Activated naive CD8-positive, alpha-beta T cell treated with anti-CD3 and anti-CD28 coated beads, Interleukin-2, amount 10 ng/mL, durations not matched to agents 7 days and 5 days (primary cell): ENCODE measurements at places on chromosomes 2 and 18.

- no peak for DNase-seq
Measured at GRCh38 chr2:113240915-113241911, 37.5 kb downstream of the PAX8 start.

DNA sequence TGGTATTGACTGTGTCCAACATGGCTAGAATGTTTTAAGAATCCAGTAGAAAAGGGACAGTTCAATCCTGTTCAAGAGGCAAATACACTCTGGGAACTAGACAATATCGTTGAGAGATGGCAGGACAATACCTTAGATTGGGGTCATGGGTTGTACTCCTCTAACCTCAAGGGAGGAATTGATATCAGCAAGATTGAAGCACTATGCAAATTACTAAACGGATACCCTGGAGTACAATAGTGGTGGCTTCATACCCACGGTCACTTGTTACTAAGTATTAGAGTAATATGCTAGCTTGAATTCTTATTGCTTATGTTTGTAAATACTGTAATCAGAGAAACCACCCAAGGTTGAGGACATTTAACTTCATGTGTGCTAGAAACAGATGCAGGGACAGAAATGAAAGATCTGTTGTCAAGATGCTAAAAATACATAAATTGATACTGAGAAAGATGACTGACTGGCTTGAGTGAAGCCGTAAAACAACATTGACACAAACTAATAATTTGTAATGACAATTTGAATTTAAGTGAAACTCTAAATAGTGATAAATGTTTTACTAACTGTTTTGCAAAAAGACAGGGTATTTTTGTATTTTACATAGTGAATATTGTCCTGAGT, 73.3 kb downstream of the KCNJ3 start:
- no peak for DNase-seq

GRCh38 chr18:8933714-8934284, 168.7 kb upstream of the NDUFV2 start:
- DNase-seq = no peak

DNA sequence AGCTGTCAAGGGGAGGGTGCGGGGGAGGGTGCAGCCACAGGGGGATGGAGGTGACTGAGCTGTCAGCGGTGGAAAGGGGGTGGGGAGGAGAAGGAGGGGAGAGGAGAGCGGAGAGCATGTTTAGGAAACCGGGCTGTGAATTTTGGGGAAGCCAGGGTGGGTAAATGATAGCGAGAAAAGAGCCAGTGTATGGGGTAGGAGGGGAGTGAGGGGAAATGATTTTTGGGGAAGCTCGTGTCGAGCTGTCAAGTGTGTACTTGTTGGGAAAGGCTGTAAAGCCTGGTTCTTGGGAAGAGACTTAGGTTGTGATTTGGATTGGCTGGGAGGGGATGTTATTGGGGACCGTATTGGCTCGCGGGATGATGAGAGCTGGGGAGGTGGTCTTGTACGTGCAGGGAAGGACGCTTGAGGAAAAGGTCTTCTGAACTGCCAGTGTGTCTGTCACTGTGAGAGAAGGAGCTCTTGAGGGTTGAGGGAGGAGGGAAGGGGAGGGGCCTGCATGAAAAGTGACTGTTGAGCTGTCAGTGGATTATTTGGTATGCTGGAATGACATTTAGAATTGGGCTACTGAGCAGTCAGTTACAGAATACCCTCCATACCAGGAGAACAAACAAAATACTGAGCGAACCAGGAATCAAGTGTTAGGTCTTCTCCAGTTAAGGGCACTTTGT, 1.0 kb downstream of the UBR3 start:
- DNase-seq = peak; percentile 38

DNA sequence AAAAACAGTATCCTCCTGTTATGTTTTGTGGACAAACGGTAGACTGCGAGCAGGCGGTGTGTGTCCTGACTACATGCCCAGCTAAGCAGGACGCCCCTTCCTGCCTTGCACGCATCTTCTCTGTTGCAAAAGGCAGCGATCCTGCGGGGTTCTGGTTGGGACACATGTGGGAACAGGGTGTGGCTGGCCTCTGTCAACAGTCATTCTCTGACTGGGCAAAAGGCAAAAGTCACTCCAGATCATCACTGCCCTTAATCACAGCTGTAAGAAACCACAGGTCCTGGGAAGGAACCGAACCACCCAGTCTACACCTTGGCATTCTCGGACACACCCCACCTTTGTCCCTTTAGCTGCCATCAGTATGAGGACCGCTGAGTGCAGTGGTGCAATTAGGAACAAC, 44.3 kb upstream of the TMEM87B start:
- no peak for DNase-seq

DNA sequence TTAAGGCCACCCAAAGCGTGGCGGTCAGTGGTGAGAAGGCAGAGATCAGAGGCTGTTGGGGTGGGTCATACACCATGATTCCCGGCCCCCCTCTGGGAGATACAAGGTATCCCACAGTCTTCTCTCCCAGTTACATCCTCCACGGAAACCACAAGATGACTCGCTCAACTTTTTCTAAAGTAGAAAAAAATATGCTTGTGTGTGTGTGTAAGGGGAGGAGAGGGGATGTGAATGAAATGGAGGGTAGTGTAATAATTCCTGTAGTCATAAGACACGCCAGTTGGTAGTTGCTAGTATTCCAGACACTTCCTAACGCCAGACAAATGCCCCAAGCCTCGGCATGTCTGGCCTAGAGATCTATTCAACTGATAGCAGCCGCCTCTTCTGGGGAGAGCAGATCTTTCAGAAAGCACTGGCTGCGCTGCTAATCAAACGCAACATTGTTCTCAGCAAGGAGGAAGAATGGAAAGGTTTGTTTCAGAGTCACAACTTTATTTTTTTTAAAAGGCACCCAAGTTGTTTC, 143.5 kb downstream of the TGIF1 start:
- no peak for DNase-seq

DNA sequence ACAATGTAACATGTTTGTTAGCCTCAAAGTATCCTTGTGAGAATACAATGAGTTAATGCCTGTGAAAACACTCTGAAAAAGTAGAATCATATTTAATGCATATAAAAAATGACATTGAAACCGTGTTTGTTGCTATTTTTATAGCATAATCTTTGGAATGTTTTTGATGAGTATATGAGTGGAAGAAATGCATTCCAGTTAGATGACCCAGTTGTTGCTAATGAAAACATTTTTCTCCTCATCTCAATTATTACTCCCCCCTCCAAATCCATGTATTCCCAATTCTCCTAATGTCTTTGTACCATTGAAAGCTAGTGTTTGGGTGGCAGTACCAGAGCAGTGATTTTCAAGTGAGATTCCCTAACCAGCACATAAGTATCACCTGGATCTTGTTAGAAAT, 67.1 kb upstream of the DSEL start:
- no peak for DNase-seq

GRCh38 chr18:63834471-63835113, 52.9 kb upstream of the SERPINB2 start:
- no peak for DNase-seq

- DNase-seq = no peak
Measured at GRCh38 chr18:58755304-58756010, 84.2 kb downstream of the MALT1 start.

GRCh38 chr2:20611077-20611843, 39.6 kb downstream of the HS1BP3 start:
- DNase-seq = no peak

GRCh38 chr2:137705296-137705695, 259.0 kb upstream of the HNMT start:
- DNase-seq = no peak

GRCh38 chr2:1283020-1283801, 130.1 kb upstream of the TPO start:
- DNase-seq = no peak

DNA sequence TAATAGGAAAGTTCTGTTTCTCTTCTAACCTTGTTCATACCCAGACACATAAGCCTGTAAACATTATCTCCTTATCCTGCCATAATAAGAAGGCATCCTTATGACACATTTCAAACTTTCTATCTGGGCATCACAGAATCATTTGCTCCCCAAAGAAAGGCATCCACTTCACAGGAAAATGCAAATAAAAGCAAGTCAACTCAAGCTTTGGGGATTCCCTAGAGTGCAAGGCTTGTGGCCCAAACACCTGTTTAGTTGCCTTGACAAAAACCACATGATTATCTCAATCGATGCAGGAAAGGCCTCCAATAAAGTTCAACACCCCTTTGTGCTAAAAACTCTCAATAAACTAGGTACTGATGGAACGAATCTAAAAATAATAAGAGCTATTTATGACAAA, 195.7 kb upstream of the GALNT5 start:
- no peak for DNase-seq

GRCh38 chr2:31401580-31401979, 13.0 kb downstream of the XDH start:
- DNase-seq = no peak

DNA sequence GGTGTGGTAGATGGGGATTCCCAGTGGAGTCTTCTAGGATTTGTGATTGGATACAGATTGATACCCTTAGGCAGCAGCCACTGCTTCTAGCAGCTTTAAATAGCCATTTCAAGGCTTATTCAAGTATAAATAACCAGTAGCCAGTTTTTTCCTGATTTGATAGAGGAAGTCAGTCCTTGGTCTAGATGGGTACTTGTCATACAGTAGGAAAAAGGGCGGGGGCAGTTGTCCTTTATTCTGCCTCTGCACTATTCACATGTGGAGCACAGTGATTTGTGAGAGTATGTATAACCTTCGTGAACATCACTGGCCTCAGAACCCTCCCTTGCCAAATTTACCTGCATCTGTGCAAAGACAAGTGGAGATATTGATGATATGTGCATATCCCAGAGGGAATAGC, 6.8 kb downstream of the PPP1CB start:
- no peak for DNase-seq

- DNase-seq = no peak
Measured at GRCh38 chr2:219965287-219966194, 338.1 kb downstream of the SLC4A3 start.

DNA sequence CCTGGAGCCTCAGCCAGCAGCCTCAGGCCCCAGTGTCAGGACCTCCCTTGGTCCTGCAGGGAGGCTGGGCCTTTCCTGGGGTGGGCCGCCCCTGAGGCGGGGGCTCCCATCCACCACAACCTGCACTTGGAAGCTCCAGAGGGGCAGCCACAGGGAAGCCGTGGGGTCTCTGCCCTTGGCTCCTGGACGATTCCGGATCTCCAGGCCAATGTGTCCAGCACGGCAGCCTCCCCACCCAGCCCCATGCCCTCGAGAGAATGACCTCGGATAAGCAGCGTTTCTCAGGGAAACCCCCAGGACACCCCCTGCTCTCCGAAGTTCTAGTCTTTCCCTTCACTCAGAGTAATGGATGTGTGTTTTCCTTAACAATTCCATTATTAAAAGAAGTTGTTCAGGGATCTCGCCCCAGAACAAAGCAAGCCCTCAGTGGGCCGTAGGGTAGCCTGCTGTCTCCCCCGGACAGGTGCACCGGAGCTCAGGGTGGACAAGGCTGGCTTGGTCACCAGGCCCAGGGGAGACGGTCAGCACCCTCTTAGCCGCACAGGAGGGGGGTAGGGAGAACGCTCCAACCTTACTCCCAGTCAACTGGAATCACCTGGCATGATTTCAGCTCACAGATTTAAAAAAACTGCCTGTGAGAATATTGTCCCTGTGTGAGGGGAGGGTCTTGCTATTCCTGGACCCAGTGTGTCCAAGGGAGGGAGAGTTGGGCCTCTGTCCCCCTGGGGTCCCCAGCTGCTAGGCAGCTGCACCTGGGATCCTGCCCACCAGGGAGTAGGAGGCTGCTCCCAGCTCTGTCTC, 72.2 kb upstream of the OTOS start:
- no peak for DNase-seq

GRCh38 chr2:230691005-230691647, 21.5 kb upstream of the CAB39 start:
- DNase-seq = no peak

DNA sequence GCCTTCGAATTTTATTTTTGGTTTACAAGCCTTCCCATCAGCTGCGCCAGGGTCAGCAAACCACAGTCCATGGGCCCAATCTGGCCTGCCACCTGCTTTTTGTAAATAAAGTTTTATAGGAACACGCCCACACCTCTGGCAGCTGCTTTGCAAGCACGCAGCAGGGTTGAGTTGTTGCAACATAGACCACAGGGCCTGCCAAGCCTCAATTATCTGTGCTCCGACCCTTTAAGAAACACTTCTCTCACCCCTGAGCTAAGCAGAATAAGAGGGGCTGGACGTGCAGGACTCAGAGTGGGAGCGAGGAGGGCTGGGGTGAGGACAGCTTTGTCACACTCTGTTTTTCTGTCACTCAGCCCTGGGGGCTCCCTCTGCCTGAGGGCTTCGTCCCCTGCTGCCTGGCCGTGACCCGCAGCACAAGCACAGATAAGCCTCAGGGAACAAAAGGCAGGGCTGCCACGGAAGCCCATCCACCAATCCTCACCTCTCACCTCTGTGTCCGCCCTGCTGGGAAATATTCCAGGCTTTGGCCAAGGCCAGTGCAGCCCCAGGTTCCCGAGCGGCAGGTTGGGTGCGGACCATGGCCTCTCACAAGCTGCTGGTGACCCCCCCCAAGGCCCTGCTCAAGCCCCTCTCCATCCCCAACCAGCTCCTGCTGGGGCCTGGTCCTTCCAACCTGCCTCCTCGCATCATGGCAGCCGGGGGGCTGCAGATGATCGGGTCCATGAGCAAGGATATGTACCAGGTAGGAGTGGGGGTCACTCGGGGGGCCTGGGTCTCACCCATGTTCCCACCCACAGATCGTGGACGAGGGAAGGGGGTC, at the start of gene AGXT:
AGXT (plus strand) TSS at position 539 of the 823 bp plus-strand sequence; CDS start at position 581, 42 bp downstream.
- no peak for DNase-seq

DNA sequence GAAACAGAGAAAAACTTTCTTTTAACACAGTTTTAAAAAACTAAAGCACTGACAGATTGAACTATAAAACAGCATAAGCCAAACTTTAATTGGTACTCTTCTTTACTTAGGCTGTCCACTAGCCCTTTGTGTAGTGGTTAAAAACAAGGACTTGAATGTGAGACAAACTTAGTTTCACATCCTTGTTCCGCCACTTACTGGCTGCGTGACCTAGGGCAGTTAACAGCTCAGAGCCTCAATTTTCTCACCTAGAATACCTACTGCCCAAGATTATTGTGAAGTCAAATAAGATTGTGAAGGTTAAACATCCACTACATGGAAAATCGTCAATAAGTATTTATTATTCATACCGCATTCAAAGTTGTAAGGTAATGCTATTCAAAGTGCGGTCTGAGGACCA, 2.0 kb downstream of the WDR35 start:
- no peak for DNase-seq

- no peak for DNase-seq
Measured at GRCh38 chr2:195879153-195879552, 189.5 kb downstream of the DNAH7 start.

GRCh38 chr18:49177812-49178211, 227.0 kb upstream of the SMAD7 start:
- DNase-seq = no peak

DNA sequence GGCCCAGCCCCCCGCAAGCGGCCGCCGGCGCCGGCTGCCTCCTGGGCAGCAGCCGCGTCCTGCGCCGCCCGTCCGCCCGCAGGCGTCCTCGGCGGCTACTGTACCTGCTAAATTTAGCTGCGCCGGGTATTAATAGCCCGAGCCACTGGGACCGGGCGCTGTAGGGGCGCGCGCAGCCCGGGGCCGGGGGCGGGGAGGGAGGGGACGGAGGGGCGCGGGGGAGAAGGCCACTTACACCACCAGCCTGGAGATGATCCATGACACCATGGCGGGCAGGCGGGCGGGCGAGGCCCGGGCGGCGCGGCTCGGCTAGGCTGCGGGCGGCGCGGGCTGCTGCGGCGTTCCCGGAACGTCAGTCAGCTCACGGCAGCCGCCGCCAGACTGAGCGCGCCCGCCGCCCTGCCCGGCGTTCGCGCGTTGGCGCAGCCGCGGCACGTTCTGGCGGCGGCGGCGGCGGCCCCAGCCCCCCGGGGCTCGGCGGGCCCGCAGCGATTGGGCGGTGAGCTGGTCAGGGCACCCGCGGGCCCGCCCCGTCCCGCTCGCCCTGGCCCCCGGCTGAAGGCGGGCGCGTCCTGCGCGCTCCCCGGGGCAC, at the start of gene REEP1:
REEP1 (minus strand) TSS at position 383 of the 592 bp plus-strand sequence; CDS start at position 267, 116 bp downstream.
- DNase-seq = peak; percentile 60
